Nucleus accumbens (tissue), 56 donors: ENCODE measurements at places on chromosomes 12 and 14.
A peak's percentile ranks its signal among the peaks of the same experiment; 100 is the strongest.

DNA sequence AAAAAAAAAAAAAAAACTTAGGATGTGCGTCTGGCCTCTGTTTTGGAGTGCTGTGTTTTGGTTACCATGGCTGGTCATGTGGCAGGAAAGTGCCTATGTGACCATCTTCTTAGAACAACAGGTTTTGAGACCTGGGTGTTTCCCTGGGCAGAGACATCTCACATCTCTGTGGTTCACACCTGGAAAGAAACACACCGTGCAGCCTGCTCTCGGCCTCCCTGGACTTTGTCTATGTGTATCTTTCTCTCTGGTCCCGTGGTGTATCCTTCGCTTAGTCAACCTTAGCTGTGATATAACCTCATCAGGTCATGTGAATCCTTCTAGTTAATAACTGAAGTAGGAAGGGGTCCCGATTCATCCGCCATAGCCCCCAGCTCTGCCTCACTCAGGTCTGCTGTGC is 22.6 kb downstream of the ACADS start:
- no peak for DNase-seq

GRCh38 chr14:25150401-25150800 is 100.5 kb upstream of the STXBP6 start:
- DNase-seq: no peak

DNA sequence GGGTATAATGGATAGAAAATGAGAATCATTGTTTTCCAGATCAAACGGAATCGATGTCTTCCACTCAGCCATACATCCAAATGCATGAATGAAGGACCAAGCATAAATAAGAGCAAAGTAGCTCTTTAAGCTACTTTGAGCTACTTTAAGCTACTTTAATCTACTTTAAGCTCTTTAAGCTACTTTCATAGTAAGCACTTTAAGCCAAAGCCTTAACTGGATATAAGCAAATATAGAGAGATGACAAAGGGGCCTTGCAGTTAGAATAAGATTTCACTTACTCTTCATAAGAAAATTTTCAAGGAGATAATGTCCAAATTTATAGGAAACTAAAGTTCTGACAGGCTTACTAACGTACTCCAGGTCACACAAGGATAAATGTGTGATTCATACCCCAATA is 355.6 kb upstream of the KITLG start:
- DNase-seq: no peak

GRCh38 chr12:1332327-1332726 is 262.1 kb downstream of the FBXL14 start:
- no peak for DNase-seq

DNA sequence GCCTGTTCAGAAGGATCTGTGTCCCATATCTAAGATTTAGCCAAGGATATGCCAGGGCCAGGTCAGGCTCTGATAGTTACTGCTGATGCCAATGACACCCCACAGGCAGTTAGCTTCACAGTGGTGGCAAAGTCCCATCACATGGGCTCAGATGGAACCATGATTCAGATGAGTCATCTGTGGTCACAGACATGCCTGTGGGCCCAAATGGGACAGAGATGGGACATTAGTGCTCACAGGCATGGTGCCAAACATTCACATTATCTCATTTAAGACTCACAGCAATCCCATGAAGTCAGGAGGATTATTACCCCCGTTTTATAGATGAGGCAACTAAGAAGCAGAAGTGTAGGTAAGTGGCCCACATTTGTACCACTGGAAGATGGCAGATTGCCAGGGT is 207.8 kb downstream of the DPF3 start:
- no peak for DNase-seq

DNA sequence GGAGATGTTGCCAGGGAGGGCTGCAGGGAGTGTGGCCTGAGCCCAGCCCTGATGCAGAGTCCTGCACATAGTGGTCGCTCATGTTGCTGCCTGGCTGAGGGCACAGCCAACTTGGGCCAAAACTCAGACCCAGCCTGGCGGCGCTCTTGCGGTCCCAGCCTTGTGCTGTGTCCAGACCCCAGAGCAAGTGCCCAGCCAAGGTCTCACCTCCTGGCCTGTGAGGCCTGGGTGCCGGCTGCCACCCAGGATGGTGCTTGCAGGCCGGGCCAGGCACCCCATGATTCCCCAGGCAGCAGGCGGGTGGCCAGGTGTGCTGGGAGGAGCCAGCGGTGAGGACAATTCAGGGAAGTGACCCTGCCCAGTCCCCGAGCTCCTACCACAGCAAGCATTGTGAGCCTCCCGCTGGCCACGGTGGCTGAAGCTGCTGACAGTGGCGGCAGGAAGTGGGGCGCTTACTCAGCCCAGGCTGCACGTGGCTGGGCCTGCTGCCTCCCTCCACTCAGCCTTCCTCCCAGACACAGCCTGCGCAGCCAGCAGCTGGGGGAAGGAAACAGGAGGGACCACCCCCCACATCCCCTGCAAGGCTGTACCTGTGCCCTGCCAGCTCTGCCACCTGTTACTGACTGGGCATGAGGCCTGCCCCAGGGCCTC is 17.7 kb upstream of the PGF start:
- no peak for DNase-seq

- DNase-seq: no peak
Observed at GRCh38 chr14:92382677-92383076, 59.7 kb downstream of the SLC24A4 start.

GRCh38 chr12:121738340-121738858 is 25.8 kb downstream of the TMEM120B start:
- DNase-seq: no peak

- no peak for DNase-seq
Observed at GRCh38 chr14:97946641-97947040, 1149.5 kb downstream of the VRK1 start.

- no peak for DNase-seq
Observed at GRCh38 chr12:32089586-32089985, 17.1 kb upstream of the BICD1 start.

GRCh38 chr14:50978529-50978871 is 34.2 kb upstream of the PYGL start:
- no peak for DNase-seq

DNA sequence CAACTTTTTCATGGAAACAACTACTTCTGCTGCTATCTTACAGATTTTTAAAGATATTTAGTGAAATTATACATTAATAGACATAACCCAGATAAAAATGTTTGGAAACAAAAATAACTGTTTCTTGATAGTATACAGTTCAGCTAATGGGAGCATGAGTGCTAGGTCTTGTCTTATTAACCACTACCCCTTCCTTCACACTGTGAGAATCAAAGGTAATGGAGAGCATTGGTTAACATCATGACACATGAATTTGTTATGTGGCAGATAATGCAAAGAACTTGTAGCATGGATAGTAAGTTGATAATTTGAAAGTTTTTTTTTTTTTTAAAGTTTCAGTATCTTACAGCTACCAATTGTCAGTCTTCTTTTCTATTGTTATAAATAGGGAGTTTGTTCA is 44.2 kb downstream of the CCDC91 start:
- DNase-seq: no peak

- DNase-seq: no peak
Observed at GRCh38 chr12:41277946-41278267, 89.8 kb downstream of the PDZRN4 start.

- no peak for DNase-seq
Observed at GRCh38 chr14:23645504-23645811, 9.3 kb downstream of the DHRS2 start.

DNA sequence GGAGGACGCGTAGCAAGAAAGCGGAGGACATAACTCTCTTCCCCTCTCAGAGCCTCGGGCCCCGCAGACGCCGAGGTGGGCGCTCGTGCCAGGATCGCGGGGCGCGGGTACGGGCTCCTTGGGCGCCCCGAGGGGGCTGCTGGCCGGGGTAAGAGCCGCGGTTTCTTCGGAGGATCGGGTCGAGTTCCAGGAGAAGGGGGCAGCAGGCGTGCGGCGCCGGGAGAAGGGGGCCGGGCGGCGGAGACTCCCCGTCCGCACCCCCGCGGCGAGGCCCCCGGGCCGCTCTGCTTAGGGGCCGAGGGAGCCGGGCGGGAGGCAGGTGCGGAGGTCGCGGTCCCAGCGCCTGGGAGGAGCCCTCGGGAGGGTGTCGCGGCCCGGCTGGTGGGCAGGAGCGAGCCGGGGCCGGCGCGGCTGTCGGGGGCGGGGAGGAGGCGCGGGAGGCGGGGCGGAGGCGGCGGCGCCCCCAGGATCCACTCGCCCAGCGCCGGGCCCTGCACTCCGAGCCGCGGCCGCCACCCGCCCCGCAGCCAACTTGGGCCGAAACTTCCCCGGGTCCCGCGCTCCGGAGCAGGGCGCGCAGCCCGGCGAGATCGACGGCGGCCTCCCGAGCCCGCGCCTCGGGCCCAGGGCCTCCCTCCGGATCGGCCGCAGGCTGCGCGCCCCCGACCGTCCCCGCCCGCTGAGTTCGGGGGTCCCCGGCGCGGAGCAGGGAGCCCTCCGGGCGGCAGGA is 64.4 kb downstream of the FBXL14 start:
- no peak for DNase-seq

- DNase-seq: peak; percentile 40
Observed at GRCh38 chr12:121799156-121799841, 4.5 kb upstream of the SETD1B start.

DNA sequence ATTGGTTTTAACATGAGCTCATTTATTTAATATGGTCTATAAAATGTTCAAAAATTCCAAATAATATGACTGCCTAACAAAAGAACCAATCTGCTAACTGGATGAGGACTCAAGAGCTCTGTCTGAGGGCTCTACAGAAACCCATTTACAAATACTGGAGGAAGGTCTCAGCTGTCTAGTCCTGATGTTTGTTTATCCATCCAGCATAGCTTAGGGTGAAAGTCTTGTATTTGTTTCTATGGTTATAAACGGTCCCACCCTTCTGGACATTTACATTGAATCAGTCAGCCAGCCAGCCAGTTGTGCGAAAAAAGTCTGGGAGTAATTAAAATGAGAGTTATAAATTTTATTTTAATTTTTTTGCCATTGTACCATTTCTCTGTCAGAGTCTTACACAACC is 220.7 kb downstream of the BMP4 start:
- no peak for DNase-seq

DNA sequence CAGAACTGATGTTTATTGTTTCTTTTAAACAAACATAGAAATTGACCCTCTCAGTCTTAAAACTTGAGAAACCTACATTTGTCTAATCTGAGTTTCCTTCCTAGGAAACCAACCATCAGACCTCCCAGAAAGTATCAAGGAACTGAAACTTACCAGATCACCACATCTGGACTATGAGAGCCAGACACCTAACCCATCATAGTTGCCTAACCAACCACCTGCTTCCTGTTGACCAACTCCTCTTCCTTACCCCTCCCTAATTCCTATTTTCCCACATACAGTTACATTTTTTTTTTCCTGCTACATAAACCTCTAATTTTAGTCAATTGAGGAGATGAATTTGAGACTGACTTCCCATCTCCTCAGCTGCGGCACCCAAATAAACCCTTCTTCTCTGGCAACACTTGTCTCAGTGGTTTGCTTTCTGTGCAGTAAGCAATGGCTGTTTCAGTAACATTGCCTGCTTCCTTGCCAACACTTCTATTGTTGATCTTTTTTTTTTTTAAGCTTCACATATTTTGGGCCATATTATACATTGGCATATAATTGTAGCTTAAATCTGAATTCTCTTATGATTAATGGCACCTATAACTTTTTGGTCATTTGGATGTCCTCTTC is 34.3 kb downstream of the KLRD1 start:
- DNase-seq: no peak

DNA sequence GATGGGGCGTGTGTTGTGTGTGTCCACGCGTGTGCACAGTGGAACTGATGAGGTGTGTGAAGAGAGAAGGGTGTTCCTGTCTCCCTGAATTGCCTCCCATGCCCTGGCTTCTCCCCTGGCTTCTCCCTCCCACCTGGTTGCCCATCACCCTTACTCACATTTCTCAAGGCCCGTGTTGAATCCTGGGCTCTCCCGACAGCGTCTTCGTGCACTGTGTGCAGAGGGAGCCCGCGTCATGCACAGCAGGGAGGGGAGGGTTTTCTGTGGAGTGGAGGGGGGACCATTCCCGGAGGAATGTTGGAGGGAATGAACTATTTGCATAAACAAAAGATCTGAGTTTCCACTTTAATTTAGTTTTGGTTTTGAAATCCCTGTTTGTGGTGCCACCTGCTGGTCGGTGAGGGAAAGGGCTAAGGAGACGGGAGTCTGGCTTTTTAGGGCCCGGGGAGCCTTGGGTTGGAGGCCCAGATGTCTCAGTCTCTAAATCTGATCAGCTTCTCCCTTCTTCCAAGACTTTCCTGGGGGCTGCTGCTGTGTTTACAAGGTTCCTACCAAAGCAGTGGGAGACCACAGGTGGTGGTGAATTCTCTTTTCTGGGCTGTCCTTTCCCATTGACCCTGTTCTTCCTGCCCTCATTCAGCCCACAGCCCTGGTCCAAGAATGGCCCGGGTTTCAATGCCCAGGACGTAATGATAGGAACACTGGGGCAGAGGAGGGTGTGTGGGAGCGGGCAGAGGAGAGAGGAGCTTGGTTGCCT is at the start of gene C1R:
TSS of gene C1R (minus strand) at position 217 of the 757 bp plus-strand sequence. CDS start at position 160, 57 bp downstream.
- DNase-seq: no peak

DNA sequence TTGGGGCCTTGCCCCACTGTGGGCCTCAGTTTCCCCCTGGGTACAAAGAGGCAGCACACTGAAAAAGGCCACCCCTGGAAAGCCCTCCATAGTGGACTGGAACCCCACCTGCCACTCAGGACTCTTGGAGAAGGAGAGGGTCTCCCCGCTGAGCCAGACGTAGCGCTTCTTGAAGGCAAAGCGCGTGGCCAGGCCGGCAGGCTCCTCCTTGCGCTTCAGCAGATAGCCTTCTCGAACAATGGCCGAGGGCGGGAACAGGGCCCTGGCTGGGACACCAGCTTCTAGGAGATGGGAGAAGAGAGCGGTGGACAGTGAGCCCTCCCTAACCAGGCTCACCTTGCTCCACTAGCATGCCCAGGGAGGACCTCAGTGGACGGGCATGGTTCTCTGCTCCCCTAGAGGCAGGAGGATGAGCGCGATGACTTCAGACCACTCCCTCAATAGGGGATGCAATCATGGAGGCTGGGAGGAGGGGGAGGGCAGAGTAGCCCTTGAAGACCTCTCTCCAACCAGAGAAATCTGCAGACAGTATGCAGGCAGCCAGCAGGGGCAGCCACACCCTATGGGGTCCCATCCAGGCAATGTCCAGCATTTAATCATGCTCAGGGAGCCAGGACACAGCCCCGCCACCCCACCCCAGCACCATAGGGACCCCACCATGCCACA is 29.8 kb downstream of the RASAL1 start:
- no peak for DNase-seq

GRCh38 chr14:70265422-70265821 is 76.7 kb upstream of the SLC8A3 start:
- DNase-seq: no peak

GRCh38 chr14:99481745-99482099 is 513 bp downstream of the CCNK start:
- DNase-seq: no peak

DNA sequence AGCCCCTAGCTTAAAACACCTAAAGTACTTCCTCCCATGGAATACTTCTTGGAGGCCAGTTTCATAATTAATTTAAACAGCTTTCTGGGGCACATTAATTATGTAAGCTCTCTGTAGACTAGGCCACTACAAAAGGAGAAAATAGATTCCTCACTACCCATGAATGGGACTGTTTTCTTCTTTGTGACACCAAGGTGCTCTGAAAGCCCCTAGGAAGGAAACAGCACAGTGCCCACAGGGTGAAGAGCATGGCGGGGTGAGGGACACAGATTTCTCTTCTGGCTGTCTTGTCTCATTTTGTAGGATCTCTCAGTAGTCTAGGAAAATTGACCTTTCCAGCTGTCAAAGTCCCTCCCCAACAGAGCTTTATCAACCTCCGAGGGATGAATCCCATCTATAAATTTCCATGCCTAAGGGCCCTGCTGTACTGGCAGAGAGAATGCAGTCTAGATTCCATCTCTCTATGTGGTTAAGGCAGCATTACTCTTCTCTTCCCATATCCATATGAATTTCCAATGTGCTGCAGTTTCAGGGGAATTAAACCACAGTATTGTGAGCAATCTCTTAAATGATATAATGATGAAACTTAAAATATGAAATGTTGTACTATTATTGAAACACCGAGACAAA is 183.6 kb upstream of the GRIP1 start:
- no peak for DNase-seq
